Stimulated activated CD4-positive, alpha-beta T cell treated with anti-CD3 and anti-CD28 coated beads, Interleukin-4, amount 100 ng/mL, for 48 hours (primary cell): ENCODE measurements at places on chromosomes 3 and 15.
A peak's percentile ranks its signal among the peaks of the same experiment; 100 is the strongest.

DNA sequence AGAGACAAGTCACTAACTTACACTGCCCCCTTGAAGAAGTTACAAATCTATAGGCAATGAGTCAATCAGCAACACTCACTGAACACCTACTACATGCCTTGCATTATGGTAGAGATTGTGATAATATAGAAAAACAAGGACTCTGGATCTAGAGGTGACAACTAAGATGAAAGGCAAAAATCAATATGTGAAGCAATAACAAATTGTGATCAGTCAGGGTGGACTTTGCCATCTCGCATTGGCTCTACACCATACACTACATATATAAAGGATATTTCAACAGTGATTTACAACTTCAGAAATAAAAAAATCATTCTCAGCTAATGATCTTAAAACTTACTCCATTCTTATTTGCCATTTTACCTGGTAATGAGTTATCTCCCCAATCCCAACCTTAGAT lies 210.7 kb upstream of the CD96 start:
- DNase-seq: no peak

DNA sequence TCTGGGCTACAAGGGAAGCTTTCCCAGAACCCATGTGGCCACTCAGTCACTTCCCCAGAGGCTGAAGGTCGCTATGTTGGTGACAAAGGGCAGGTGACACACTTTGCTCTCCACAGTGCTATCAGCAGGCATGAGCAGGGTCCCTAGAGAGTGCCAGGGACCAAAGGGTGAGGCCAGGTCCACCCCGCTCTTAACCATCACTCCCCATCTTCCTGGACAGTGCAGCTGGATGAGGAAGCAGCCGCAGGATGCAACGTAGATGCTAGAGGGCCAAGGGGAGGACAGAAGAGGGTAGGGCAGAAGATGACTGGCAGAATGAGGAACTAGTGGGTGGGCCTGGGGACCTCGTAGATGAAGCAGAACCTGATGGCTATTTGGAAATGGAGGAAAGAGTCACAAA lies 13.6 kb upstream of the LTF start:
- DNase-seq: no peak

GRCh38 chr3:160413613-160414248 lies 14.3 kb downstream of the SMC4 start:
- DNase-seq: peak; percentile 45

DNA sequence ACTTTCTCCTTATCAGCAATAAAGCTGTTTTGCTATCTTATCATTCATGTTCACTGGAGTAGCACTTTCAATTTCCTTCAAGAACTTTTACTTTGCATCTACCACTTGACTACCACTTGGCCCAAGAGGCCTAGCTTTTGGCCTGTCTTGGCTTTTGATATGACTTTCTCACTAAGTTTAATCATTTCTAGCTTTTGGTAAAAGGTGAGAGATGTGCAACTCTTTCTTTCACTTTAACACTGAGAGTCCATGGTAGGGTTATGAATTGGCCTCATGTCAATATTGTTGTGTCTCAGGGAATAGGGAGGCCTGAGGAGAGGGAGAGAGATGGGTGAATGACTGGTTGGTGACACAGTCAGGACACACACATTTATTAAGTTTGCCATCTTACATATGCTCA lies 31.0 kb upstream of the FAM3D start:
- no peak for DNase-seq

GRCh38 chr3:11944052-11944673 lies 60.0 kb upstream of the SYN2 start:
- DNase-seq: no peak

GRCh38 chr3:88480822-88481221 lies 331.1 kb downstream of the C3orf38 start:
- no peak for DNase-seq

GRCh38 chr3:48544141-48544540 lies 12.5 kb downstream of the PFKFB4 start:
- DNase-seq: no peak

GRCh38 chr3:76826861-76827260 lies 213.0 kb upstream of the ROBO2 start:
- no peak for DNase-seq

DNA sequence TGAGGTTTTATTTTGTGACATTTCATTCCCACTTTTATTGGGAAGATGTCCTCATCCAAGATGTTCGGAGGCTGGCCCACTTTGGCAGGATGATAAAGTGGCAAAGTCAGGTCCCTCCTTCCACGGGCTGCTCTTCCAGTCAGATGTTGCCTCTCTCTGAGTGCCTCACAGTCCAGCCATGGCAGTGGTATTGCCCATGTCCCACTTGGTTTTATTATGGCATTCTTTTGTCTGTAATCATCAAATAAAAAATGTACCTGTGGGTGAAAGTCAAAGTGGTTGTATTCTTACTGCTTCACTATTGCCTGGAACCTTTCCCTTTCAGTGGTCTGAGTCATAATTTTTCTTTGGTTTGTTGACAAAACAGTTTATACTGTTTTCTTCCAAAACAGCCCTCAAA lies 20.2 kb downstream of the ARNT2 start:
- no peak for DNase-seq

GRCh38 chr3:112390783-112391641 lies 58.1 kb downstream of the CD200 start:
- DNase-seq: no peak

DNA sequence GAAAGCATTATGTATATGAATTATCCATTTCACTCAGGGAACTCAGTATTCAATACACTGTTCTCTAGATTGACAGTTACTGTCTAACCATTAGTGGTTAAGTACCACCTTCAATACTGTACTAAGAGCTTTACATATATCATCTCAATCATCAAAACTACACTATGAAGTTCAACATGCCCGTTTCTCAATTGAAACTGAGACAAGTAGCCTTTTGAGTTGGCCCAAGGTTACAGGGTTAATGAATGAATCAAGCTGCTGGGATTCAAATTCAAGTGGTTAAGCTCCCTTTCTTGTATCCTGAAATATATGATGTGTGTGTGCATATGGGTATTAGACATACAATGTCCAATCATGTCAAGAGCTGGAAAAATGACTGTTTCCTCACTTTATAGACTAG lies 5.8 kb downstream of the TASOR start:
- no peak for DNase-seq

DNA sequence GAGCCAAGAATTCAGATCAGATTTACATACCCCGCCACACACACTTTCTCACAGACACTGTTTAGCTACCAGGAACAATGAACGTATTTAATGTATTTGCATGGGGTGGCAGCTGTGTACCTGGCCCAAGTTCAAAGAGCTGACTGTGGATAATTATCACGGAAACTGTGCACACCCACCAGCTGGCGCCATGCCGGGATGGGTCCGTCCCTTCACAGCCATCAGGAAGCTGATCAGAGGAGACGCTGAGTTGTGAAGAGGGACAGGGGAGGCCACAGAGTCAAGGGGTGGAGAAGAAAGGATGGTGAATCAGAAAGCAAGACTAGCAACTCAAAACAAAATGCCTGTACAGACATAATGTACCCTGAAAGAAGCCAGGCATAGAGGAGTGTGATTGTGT lies 13.1 kb upstream of the PLA2G4D start:
- DNase-seq: peak; percentile 46
